ENCODE measurements at places on chromosomes 2 and 18.

DNA sequence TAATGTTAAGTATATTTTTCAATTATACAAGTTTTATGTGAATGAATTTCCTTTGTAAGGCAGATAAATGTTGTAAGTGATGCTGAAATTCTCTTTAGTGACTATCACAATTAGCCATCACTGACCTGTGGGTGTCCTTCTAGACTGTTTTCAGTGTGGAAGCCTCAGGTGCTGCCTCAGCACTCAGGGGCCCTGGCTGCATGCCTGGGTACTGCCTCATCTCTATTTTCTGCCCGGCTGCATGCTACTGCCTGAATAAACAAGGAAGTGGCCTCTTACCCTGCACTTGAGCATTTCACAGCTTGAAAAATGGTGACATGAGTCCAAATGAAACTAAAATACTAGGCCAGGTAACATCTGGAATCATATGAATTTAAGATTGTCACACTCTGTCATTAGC, 787.6 kb upstream of the SALL3 start:
- no peak for DNase-seq

- no peak for DNase-seq
Measured at GRCh38 chr2:173884025-173884802, 81.0 kb downstream of the SP3 start.

- DNase-seq = no peak
Measured at GRCh38 chr2:240121675-240122074, 14.4 kb downstream of the COPS9 start.

GRCh38 chr2:137173463-137173862, 408.1 kb downstream of the THSD7B start:
- no peak for DNase-seq

GRCh38 chr2:33560017-33560416, 39.1 kb downstream of the FAM98A start:
- DNase-seq = no peak
